Activated naive CD4-positive, alpha-beta T cell treated with anti-CD3 and anti-CD28 coated beads, Interleukin-2, amount 50 U/mL, for 72 hours (primary cell): ENCODE measurements at places on chromosomes 5 and 9. TPM values are rescaled to one million over a fixed set of nuclear protein-coding genes. Genes with fewer than 3 reads are reported as not detected.
A peak's percentile ranks its signal among the peaks of the same experiment; 100 is the strongest.

Gene SH3GL2
- not detected for total RNA-seq

Gene PCDHB12
- not detected for total RNA-seq

Gene TMCO6
- 30.2 TPM for total RNA-seq

Gene MORN5
- total RNA-seq: not detected

Gene BTNL3
- total RNA-seq: not detected

Gene MYOT
- total RNA-seq: not detected

Gene SPINK6
- not detected for total RNA-seq

Gene PCDHA9
- total RNA-seq: not detected

Gene ZBTB34
- 5.2 TPM for total RNA-seq

Gene ANKRD18A
- 15.2 TPM for total RNA-seq

Gene CDH6
- not detected for total RNA-seq

Gene MOB3B
- total RNA-seq: 2.3 TPM

Gene SH3RF2
- not detected for total RNA-seq

Gene ARL15
- 7.1 TPM for total RNA-seq

Gene RARS1
- 108 TPM for total RNA-seq

Gene DBH
- total RNA-seq: not detected

Gene CCDC192
- not detected for total RNA-seq

Gene PLPP6
- 2.0 TPM for total RNA-seq

Gene LPAR1
- not detected for total RNA-seq

DNA sequence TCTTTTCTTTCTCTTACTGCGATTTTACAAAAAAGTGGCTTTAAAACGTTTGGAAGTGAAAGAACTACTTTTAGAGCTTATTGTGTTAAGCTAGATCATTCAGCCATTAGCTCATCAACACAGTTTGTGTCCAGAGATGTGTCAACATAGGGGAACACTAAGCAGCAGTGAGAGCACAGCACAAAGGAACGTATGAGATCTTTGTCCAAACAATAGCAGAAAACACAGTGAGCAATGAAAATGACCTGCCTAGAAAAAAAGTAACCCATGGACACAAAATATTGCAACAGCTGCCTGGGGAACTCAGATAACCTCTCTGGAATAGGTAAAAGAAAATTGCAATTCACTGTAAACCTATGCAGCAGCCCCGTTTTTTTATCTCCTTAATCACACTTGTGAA lies 372.5 kb downstream of the ARHGEF28 start:
- DNase-seq: no peak

DNA sequence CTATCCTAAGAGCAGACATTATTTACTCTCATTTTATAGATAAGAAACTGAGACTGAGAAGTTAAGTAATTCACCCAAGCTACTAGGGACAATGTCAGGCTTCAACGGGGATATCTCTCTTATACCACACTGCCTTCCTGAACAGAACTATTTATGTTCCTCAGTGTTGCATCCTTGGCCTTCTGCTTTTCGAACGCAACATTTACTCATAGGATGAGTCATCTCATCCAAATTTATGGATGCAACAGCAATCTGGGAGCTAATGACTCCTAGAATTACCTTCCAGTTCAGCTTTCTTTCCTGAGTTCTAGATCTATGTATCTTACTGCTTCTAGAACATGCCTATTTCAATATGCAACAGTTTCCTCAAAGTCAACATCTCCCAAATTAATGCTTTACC lies 103.6 kb upstream of the PAM start:
- DNase-seq: no peak

GRCh38 chr5:109654455-109654854 lies 35.3 kb upstream of the MAN2A1 start:
- DNase-seq: peak; percentile 7

DNA sequence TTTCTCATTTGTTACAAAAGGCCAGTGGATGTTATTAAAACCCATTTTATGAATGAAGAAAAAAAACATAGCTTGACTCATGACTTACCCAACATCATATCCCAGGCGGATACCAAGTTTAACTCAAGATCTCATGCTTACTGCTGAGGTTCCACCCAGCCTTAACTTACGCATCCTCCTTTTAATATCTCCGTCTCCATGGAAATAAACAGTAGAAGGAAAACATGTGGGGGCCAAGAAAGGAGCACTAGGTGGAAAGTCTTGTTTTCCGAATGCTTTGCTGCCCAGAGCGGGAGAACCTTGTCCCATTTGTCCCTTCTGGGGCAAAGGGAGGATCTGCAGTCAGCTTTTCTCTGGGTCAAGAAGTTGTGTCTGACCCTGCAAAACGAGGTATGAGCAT lies 44.1 kb downstream of the ANGPTL2 start:
- no peak for DNase-seq

DNA sequence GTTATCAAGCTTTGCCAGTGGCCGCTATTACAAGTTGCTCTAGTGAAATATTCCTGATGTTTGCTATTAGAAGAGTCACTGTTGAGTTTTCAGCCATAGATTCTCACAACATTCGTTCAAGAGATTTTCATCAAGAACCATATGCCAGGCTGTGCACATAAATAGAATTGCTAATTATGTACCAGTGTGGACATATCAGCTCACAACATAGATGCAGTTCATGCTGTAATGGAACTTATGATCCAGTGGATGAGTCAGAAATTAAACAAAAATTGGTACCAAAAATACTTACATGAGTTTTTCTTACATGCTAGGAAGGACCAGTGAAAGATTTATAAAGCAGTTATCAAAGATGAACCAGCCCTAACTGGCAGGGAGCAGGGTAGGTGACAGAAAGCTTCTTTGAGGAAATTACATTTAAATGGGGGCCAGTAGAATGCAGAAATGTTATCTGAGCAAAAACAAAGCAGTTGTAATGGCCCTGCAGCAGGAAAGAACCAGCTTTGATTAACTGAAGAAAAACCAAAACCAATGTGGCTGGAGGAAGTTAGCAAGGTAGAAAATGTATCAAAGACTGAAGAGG lies 404.2 kb downstream of the DNAH5 start:
- DNase-seq: no peak

- peak; percentile 83 for DNase-seq
Observed at GRCh38 chr5:140400730-140401361, 787 bp upstream of the ANKHD1 start.

GRCh38 chr9:83582029-83582428 lies 40.9 kb upstream of the IDNK start:
- no peak for DNase-seq

DNA sequence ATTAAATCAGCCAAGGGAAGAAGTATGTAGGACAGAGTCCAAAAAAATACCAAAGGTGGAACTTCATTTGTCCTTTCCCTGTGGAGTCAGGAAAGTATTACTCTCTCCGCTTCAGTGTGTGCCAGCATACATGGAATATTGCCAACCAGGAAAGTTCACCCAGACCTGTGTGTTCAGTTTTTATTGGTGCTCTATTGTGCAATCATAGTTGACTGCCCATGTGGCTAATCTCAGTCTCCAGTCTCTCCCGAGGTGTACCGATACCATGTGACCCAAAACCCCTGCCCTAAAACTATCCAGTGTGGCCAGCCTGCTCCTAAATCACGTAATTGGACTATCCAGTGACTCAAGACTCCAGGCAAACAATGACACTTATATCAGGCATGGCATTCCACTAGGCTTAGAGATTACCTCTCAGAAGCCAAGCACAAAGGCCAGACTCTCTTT lies 38.8 kb downstream of the NFX1 start:
- no peak for DNase-seq

DNA sequence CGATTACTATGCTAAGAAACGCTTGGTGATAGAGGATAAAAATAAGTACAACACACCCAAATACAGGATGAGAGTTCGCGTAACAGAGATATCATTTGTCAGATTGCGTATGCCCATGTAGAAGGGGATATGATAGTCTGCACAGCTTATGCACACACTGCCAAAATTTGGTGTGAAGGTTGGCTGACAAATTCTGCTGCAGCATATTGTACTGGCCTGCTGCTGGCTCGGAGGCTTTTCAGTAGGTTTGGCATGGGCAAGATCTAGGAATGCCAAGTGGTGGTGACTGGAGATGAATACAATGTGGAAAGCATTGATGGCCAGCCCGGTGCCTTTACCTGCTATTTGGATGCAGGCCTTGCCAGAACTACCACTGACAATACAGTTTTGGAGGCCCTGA lies 208.4 kb downstream of the PDZD2 start:
- no peak for DNase-seq

DNA sequence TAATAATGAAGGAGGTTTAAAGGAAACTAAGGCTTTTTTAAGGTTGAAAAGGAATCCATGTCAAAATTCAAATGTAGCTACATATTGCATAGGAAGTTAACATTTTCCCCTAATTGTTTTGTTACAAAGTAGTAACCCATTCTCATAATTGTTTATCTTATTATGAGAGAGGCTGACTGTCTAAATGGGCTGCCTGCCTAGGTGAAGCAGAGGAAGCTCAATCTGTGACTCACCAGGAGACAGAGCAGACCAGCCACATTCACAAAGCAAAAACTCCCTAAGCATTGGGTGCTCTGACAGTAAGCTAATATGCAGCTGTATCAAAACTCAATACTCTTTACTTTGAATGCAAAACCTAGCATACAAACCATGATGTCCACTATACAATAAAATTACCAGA lies 208.5 kb downstream of the ROR2 start:
- no peak for DNase-seq

DNA sequence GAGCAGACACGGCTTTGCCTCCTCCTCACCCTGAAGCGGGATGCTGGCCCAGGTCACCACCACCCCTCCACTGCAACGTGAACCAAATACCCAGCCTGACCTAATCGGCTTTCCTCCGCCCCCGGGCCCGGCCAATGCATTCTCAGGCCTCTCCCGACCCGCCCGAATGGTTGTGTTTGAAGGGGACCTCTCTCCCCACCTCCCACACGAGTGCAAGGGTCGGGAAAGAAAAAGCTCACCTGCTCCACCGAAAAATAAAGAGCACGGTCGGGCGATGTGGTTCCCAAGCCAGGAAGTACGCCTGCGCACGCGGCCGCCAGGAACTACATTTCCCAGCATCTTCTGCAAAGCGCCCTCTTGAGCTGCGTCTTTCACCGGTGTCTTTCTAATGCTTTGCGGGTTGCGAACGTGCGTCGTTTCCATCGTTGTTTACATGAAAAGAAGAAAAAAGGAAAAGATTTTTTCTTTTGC lies at the start of gene ZNF883:
Gene ZNF883 (minus strand): TSS at position 282 of the 471 bp plus-strand sequence.
- peak; percentile 10 for DNase-seq

GRCh38 chr5:158080112-158080511 lies 221.2 kb upstream of the CLINT1 start:
- DNase-seq: no peak

- no peak for DNase-seq
Observed at GRCh38 chr9:112112941-112113681, 62.0 kb downstream of the SUSD1 start.

- no peak for DNase-seq
Observed at GRCh38 chr5:89996890-89997289, 412.7 kb downstream of the CETN3 start.

DNA sequence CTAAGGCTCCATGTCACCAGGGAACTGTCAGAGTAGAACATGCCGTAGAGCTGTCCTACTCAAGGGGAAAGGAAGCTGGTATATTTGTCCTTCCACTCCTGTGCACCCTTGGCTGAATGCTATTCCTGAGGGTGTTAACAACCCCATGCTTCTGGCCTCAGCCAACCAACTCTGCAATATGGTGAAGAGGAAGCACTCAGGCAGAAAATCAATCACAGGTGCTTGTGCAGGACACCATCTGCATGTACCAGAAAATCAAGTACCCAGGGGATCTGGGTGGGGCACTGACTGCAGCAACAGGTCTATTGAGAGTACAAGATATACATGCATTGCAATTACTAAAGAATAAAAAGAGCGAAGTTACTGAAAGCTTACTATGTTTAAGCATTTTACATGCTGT lies 51.4 kb upstream of the NEK6 start:
- DNase-seq: no peak

- no peak for DNase-seq
Observed at GRCh38 chr5:168209244-168209995, 82.0 kb upstream of the WWC1 start.

DNA sequence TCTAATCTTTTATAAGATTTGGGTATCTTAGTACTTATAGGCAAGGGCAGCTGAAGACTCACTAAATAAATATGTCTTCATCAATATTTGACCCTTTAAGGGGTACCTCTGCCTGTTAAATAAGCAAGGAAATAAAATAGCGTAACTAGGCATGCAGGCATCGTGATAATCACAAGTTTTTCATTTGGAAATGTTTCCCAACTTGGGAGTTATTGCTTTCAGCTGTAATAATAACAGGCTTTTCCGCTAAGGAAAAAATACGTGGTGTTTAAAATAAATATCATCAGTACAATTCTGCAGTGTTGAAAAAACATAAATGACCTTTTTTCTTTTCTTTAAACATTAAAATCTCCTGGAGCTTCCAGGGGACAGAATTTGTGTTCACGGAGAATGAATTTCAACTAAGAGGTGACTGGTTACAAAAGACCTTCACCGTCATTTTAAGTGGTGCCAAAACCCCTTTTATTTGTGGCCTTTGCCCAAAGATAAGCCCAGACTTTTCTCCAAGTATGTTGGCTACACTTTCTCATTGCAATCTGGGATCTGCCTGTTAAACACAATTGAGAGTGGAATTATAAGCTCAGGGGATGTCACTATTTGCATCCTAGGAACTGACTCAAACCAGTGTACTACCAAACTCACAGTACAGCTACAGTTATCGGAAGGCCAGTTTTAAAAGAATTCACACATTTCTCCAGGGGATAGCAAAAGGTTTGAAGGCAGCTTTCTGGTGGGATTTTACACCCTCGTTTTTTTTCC lies 218.6 kb downstream of the FBXL7 start:
- DNase-seq: no peak

DNA sequence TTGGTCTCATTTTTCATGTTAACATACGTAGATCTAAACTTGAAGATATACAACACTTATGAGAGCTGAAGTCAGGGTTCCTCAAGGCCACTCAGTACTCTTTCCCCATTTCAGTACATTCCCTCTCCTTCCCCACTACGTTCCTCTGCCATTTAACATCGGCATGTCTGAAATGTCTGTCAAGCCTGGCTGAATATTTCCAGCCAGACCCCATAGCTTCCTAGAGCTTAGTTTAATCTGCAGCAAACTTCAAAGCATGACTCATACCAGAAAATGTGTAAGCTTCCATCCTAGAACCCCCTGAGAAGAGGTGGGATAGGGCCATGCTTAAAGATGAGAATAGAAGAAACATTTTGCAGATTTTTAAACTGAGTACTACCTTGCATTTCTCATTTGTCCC lies 6.2 kb downstream of the GZMA start:
- no peak for DNase-seq

DNA sequence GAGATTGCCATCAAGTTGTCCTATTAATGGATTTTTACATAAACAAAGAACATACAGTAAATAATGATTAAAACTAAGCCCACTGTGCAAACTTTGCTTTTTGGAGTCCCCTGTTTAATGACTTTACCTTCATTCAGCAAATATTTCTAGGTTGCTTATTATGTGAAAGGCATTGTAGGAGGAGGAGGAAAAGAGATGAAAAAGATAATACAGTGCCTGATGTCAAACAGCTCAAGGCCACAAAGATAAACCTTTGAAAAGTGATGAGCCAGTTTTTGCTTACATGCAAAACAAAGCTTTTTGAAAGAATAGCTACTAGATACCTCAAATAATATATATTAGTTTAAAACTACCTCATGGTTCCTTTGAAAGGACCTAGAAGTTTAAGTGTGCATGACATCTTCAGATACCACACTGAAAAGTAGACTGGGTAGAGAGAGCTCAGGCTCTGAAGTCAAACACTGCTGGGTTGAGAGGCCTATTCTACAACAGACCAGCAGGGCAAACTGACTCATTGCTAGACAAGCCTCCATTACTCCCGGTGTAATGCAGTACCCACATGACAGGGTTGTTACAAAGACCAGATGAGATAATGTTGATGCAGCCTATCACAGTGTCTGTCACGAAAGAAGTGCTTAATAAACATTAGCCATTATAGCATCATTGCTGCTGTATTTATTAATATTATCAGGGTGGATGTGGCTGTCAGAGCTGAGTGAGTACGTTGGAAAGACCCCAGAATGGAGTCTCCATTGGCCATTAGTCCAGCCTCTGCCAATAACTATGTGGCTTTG lies 11.8 kb downstream of the DEPDC1B start:
- DNase-seq: no peak
